ENCODE measurements at places on chromosomes 6 and 20. TPM values are rescaled to one million over a fixed set of nuclear protein-coding genes. Genes with fewer than 3 reads are reported as not detected.

The HLA-DMB gene
- total RNA-seq, result 20.1 TPM

The TMEM217 gene
- 2.2 TPM for total RNA-seq

The LRRN4 gene
- total RNA-seq, result not detected

The ACTL10 gene
- 0.96 TPM for total RNA-seq

The GSTA2 gene
- not detected for total RNA-seq

The RSPO3 gene
- 5.2 TPM for total RNA-seq

All from aorta (tissue), 5 donors.